Effector memory CD4-positive, alpha-beta T cell (primary cell): ENCODE measurements at places on chromosomes 12 and 14.

DNA sequence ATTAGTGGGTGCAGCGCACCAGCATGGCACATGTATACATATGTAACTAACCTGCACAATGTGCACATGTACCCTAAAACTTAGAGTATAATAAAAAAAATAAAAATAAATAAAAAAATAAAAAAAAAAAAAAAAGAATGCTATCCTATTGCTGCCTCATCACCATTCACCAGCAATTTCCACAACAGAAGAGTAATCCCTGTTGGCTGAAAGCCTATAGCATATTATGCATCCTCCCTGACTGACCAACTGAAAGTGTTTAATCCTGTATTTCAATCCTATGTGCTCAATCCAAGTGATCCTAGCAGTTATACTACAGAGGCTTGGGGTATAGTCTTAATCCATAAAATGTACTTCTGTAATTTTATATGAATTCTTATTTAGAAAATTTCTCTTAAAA is 18.5 kb downstream of the DICER1 start:
- peaks cover 3% of the 10 kb centered on the region for H3K4me1 ChIP-seq
- no peak for DNase-seq
- H3K36me3 ChIP-seq, result peaks cover 3% of the 10 kb centered on the region
- H3K4me3 ChIP-seq, result no peak overlapping the region
- H3K27ac ChIP-seq, result no peak overlapping the region

- peaks cover 31% of the 10 kb centered on the region for H3K4me1 ChIP-seq
- peaks cover 51% of the 10 kb centered on the region for H3K27me3 ChIP-seq
These were observed 2.9 kb downstream of the RFX4 start for GRCh38 chr12:106585521-106586277.

GRCh38 chr12:21992823-21993222 is 51.6 kb upstream of the ABCC9 start:
- H3K36me3 ChIP-seq, result no peaks in the 10 kb centered on the region
- H3K27me3 ChIP-seq, result no peaks in the 10 kb centered on the region
- H3K4me3 ChIP-seq, result no peak overlapping the region
- DNase-seq, result no peak
- H3K4me1 ChIP-seq, result peaks cover 3% of the 10 kb centered on the region
- no peak overlapping the region for H3K27ac ChIP-seq

GRCh38 chr12:4386801-4387200 is 7.3 kb upstream of the FGF23 start:
- DNase-seq, result no peak
- H3K27ac ChIP-seq, result no peak overlapping the region
- H3K4me3 ChIP-seq, result no peak overlapping the region
- no peaks in the 10 kb centered on the region for H3K27me3 ChIP-seq
- no peaks in the 10 kb centered on the region for H3K36me3 ChIP-seq

GRCh38 chr12:95003921-95004272 is 400 bp upstream of the NDUFA12 start:
- H3K4me3 ChIP-seq, result peak overlapping the region; percentile 83
- peaks cover 15% of the 10 kb centered on the region for H3K4me1 ChIP-seq
- H3K27ac ChIP-seq, result peak overlapping the region; percentile 72
- H3K36me3 ChIP-seq, result no peaks in the 10 kb centered on the region
- H3K27me3 ChIP-seq, result no peaks in the 10 kb centered on the region

- no peak for DNase-seq
- no peak overlapping the region for H3K27ac ChIP-seq
- no peaks in the 10 kb centered on the region for H3K36me3 ChIP-seq
- no peaks in the 10 kb centered on the region for H3K4me1 ChIP-seq
These were observed 203.0 kb upstream of the MYL2 start for GRCh38 chr12:111123390-111123789.

GRCh38 chr12:132720606-132721345 is 10.1 kb downstream of the PGAM5 start:
- H3K4me3 ChIP-seq, result no peak overlapping the region
- DNase-seq, result no peak
- H3K27me3 ChIP-seq, result no peaks in the 10 kb centered on the region
- peaks cover 59% of the 10 kb centered on the region for H3K36me3 ChIP-seq
- H3K27ac ChIP-seq, result no peak overlapping the region
- no peaks in the 10 kb centered on the region for H3K4me1 ChIP-seq

- DNase-seq, result no peak
- no peaks in the 10 kb centered on the region for H3K36me3 ChIP-seq
- no peak overlapping the region for H3K4me3 ChIP-seq
- peaks cover 15% of the 10 kb centered on the region for H3K27me3 ChIP-seq
- H3K4me1 ChIP-seq, result peaks cover 9% of the 10 kb centered on the region
These were observed 355.5 kb downstream of the SNAPC1 start for GRCh38 chr14:62117751-62118105.
